ENCODE measurements at places on chromosomes 2 and 18.

DNA sequence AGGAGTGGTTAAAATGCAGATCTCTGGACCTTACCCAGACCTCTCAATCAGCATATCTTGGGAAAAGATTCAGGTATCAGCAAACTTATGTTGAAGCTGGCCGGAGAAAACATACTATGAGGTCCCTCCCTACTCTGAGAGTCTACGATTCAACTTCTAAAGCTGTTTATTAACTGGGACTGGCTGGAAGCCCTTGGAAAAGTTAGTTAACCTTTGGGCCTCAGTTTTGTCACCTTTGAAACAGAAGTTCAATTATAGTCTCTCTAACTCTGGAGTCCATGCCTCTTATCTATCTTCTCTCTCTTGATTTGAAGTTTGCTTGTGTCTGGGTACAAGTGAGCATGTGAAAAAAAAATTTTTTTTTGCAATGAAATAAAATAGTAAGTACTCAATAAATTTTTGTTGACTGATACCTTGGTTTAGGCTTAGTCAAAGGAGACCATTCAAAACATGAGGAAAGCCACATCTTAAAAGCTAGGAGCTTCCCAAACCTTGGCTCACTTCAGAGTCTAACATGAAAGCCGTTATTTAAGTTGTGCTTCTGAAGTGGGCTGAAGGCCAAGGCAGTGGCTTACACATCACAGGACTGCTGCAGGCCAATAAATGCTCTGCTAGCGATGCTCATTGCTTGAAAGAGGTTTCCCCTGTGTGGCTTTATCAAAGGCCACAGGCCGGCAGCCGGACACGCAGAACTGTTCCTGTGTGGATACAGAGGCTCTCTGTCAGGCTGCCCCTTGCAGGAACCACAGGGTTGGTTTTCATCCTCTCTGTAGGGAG lies 110.6 kb upstream of the FAM136A start:
- peaks cover 32% of the 10 kb centered on the region for H3K27me3 ChIP-seq
- H3K4me3 ChIP-seq, result no peak overlapping the region
- no peaks in the 10 kb centered on the region for H3K4me1 ChIP-seq

DNA sequence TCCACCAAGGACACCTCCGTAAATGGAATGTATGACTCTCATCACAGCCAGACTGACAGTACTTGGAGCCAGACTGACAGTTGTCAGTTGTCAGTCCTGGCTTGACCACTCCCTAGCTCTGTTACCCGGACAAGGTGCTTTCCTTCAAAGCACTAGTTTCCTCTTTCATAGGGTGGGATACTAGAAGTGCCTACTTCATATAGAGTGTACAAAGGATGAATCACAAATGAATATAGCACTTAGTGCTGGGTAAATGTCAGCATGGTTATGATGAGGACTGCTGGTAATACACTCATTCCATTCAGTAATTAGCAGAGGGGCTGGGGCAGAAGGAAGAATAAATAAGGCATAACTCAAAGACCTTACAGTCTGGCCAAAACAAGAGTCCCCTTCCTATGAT lies 91.4 kb downstream of the ARL4C start:
- H3K36me3 ChIP-seq, result peaks cover 8% of the 10 kb centered on the region
- peaks cover 66% of the 10 kb centered on the region for H3K4me1 ChIP-seq
- no peak overlapping the region for H3K4me3 ChIP-seq
- DNase-seq, result no peak

DNA sequence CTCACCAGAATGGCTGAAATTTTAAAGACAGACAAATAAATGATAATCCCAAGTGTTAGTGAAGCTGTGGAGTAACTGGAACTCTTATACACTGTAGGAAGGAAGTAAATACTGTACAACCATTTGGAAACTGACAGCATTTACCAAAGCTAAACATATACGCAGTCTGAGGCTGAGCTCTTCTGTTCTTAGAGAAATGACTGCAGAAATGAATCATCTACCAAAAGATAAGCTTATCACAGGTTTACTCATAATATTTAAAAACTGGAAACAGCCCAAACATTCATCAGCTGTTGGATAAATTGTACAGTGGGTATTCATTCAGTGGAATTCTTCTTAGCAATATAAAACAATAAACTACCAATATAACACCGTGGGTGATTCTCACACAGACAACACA lies 218.2 kb upstream of the RAB12 start:
- no peak overlapping the region for H3K27ac ChIP-seq
- no peaks in the 10 kb centered on the region for H3K4me1 ChIP-seq
- H3K4me3 ChIP-seq, result no peak overlapping the region
- H3K27me3 ChIP-seq, result no peaks in the 10 kb centered on the region

DNA sequence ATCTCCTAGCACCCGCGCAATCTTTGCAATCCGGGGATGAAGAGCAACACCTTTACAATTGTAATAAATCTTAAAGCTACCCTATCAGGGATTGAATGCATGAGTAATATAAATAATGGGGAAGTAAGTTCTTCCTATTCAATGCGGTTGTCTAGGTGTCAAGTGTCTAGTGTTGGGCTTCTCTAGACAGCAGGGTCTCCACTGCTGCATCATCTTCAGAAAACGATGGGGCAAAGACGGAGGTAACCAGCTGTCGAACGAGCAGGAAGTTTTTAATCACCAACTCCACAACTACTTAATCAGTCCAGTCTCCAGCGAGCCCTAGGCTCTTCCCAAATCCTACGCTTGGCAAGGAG lies 573 bp downstream of the STAM2 start:
- peaks cover 4% of the 10 kb centered on the region for H3K27me3 ChIP-seq
- DNase-seq, result no peak
- H3K27ac ChIP-seq, result peak overlapping the region; percentile 97
- H3K36me3 ChIP-seq, result peaks cover 7% of the 10 kb centered on the region
- H3K4me1 ChIP-seq, result peaks cover 37% of the 10 kb centered on the region
- peak overlapping the region; percentile 97 for H3K4me3 ChIP-seq

GRCh38 chr18:42525905-42526304 lies 570.9 kb downstream of the PIK3C3 start:
- DNase-seq, result no peak
- no peaks in the 10 kb centered on the region for H3K36me3 ChIP-seq
- no peak overlapping the region for H3K27ac ChIP-seq
- no peaks in the 10 kb centered on the region for H3K4me1 ChIP-seq
- no peak overlapping the region for H3K4me3 ChIP-seq
- no peaks in the 10 kb centered on the region for H3K27me3 ChIP-seq

- no peak for DNase-seq
- no peak overlapping the region for H3K27ac ChIP-seq
- H3K27me3 ChIP-seq, result no peaks in the 10 kb centered on the region
- H3K4me1 ChIP-seq, result no peaks in the 10 kb centered on the region
- H3K4me3 ChIP-seq, result no peak overlapping the region
- no peaks in the 10 kb centered on the region for H3K36me3 ChIP-seq
Measured at GRCh38 chr2:166057370-166058164, 70.3 kb downstream of the SCN1A start.
